Astrocyte (in vitro differentiated cells and primary cell): ENCODE measurements at places on chromosomes 6 and 20. TPM values are rescaled to one million over a fixed set of nuclear protein-coding genes. Genes with fewer than 3 reads are reported as not detected.

The BANF2 gene
- total RNA-seq, result not detected in 2 replicates

- no peaks in the 10 kb centered on the region for H3K4me1 ChIP-seq
- H3K27me3 ChIP-seq, result no peaks in the 10 kb centered on the region
- H3K27ac ChIP-seq, result no peak overlapping the region
- no peak overlapping the region for H3K4me3 ChIP-seq
Measured at GRCh38 chr20:54086507-54087039, 16.2 kb upstream of the BCAS1 start.

DNA sequence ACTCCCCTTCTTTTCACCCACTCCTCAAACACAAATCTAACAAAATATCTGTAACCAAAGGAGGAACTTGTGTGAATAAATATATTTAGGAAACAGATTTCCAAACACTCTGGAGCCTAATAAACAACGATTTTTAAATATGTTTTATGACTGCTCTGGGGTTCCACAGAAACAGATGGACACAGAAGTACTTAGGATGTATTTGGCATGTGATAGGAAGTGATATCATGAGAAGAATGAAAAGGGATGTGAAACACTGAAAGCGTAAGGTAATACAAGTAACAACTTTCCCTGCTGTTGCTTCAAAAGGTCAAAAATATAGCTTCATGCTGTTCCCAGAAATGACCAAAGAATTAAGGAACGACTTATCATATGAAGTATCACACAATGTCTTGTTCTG, 26.1 kb upstream of the ENPP1 start:
- no peak overlapping the region for H3K4me3 ChIP-seq
- no peaks in the 10 kb centered on the region for H3K27me3 ChIP-seq
- no peaks in the 10 kb centered on the region for H3K4me1 ChIP-seq
- H3K36me3 ChIP-seq, result no peaks in the 10 kb centered on the region

DNA sequence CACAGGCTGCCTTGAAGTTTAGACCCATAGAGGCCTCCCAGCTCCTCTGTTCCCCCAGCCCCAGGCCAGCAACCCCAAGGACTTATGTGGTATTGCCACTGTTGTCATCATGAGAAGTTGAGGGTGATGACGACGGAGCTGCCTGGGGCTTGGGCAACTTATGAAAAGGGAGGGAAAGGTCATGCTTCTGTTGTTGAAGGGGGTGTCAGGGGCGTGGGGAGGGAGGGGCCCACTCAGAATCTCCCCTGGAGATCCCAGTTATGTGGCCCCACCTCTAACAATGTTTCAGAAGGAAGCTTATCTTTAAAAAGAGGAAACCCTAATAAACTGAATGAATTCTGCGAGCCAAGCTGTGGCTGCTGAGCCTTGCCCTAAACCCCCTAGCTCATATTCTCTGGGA, 4.2 kb downstream of the ADTRP start:
- no peaks in the 10 kb centered on the region for H3K36me3 ChIP-seq
- H3K27me3 ChIP-seq, result no peaks in the 10 kb centered on the region
- peaks cover 35% of the 10 kb centered on the region for H3K4me1 ChIP-seq
- H3K27ac ChIP-seq, result no peak overlapping the region

DNA sequence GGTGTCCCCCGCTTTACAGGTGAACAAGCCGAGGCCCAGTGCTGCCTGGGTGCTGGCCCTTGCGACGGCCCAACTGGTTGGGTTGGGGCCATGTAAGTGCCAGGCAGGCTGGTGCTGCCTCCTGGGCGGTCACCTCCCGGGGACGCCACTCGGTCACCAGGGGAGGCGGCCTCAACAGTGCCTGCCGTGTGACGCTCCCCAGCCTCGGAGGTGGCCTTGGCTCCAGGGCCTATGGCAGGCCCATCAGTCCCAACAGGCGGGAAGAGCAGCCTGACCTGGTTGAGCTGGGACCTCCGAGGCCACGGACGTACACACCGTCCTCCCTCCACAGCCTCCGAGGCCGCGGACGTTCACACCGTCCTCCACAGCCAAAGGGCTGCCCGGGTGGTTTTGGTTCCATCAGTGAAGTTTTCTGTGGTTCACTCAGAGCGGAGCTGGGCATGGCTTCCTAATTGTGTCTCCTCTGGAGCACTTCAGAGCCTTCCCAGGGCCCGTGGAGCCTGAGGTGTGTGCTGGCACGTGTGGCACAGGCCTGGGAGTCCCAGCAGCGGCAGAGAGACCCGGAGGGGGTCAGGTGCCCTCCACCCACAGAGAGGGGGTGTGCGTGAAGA, 19.3 kb upstream of the SLCO4A1 start:
- no peak overlapping the region for H3K4me3 ChIP-seq
- H3K4me1 ChIP-seq, result peaks cover 23% of the 10 kb centered on the region
- H3K27me3 ChIP-seq, result peaks cover 2% of the 10 kb centered on the region
- DNase-seq, result no peak
- H3K27ac ChIP-seq, result no peak overlapping the region

DNA sequence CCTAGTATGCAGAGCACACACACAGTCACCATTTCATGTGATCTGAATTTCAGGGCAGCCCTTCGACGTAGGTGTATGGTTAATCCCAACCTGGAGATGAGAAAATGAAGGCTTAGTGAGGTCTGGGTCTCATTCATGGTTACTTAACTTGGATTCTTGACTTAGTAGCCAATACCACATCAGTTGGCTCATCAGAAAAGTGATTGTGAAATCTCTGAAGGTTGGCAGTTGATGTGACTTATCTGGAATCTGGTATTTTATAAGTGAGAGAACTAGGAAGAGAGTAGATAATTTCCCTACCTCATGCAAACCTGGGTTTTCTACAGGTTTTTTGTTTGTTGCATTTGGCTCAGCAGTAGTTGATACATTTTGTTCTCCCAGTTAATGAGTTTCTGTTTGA, 123.7 kb downstream of the CCDC170 start:
- no peaks in the 10 kb centered on the region for H3K27me3 ChIP-seq
- no peak for DNase-seq
- H3K27ac ChIP-seq, result no peak overlapping the region
- no peak overlapping the region for H3K4me3 ChIP-seq
- no peaks in the 10 kb centered on the region for H3K36me3 ChIP-seq
- H3K4me1 ChIP-seq, result no peaks in the 10 kb centered on the region

DNA sequence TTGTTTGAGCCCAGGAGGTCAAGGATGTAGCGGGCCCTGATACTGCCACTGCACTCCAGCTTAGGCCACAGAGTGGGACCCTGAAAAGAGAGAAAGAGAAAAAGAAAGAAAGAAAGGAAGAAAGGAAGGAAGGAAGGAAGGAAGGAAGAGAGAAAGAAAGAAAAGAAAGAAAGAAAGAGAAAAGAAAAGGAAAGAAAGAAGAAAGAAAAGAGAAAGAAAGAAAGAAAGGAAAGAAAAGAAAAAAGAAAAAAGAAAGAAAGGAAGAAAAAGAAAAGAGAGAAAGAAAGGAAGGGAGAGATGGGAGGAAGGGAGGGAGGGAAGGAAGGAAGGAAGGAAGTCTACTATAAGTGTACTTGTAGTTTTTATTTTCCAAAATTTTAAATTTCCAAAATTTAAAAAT, 42.2 kb upstream of the AKAP12 start:
- DNase-seq, result no peak
- no peaks in the 10 kb centered on the region for H3K27me3 ChIP-seq
- no peak overlapping the region for H3K4me3 ChIP-seq

- no peak overlapping the region for H3K4me3 ChIP-seq
- H3K27me3 ChIP-seq, result no peaks in the 10 kb centered on the region
- no peak for DNase-seq
- H3K4me1 ChIP-seq, result no peaks in the 10 kb centered on the region
- H3K27ac ChIP-seq, result no peak overlapping the region
Measured at GRCh38 chr6:170040115-170040500, 250.8 kb downstream of the DLL1 start.

The WFDC13 gene
- total RNA-seq, result not detected in 2 replicates

DNA sequence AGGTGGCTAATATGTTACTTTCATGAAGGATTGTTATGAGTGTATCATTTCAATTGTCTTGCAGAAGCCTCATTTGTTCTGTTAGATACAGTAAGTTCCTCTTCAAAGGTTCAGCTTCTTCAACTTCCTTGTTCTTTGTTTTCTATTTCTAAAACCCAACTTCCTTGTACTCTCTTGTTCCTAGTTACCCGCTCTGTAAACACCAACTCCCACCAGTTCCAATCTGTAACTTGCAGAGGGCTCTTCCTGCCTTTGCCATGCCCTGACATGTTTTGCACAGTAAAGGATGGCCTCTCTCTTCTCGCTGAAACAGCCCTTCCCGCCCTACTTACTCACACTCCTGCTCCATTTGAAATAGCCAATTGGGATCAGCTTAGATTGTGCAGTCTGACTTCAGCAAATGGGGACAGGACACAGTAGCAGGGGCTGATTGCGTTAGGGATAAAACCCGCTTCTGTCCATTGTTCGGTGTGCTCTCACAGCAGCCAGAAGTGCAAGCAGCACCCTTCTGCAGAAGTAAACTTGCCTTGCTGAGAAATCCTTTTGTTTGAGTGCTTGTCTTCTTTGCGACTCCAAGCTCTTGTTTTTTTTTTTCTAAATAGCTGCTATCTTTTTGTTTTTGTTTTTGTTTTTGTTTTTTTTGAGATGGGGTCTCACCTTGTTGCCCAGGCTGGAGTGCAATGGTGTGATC, 45.9 kb upstream of the POU5F1 start:
- DNase-seq, result no peak
- no peaks in the 10 kb centered on the region for H3K4me1 ChIP-seq
- no peak overlapping the region for H3K27ac ChIP-seq
- peaks cover 5% of the 10 kb centered on the region for H3K27me3 ChIP-seq

- H3K4me3 ChIP-seq, result no peak overlapping the region
- H3K4me1 ChIP-seq, result no peaks in the 10 kb centered on the region
- no peak for DNase-seq
- no peaks in the 10 kb centered on the region for H3K27me3 ChIP-seq
- no peaks in the 10 kb centered on the region for H3K36me3 ChIP-seq
- H3K27ac ChIP-seq, result no peak overlapping the region
Measured at GRCh38 chr6:75791881-75792280, 42.8 kb downstream of the MYO6 start.

- peak overlapping the region; percentile 34 for H3K27ac ChIP-seq
- DNase-seq, result peak; percentile 95
Measured at GRCh38 chr6:2237001-2237400, 8.4 kb downstream of the GMDS start.

DNA sequence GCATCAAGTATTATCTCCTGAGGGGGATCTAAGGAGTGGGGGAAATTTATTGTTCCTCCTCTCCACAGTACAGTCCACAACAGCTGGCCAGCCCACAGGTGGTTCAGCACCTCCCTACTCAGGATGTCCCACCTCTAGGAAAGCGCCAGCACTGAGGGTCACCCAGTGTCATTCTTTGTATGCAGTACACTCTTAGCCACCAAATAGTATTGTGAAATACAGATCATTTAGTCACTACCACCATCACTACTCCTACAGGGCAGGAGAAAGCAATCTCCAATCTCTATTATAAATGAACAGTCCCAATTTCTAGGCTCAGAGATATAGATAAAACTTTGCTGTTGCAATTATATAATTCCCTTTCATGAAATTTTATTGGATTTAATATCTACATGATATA, 6.3 kb upstream of the ZNF76 start:
- H3K27ac ChIP-seq, result no peak overlapping the region
- H3K4me3 ChIP-seq, result no peak overlapping the region
- peaks cover 7% of the 10 kb centered on the region for H3K36me3 ChIP-seq
- peaks cover 2% of the 10 kb centered on the region for H3K4me1 ChIP-seq

The SOBP gene
- 4.7 and 7.6 TPM in 2 replicates for total RNA-seq

The CLPSL2 gene
- not detected in 2 replicates for total RNA-seq

DNA sequence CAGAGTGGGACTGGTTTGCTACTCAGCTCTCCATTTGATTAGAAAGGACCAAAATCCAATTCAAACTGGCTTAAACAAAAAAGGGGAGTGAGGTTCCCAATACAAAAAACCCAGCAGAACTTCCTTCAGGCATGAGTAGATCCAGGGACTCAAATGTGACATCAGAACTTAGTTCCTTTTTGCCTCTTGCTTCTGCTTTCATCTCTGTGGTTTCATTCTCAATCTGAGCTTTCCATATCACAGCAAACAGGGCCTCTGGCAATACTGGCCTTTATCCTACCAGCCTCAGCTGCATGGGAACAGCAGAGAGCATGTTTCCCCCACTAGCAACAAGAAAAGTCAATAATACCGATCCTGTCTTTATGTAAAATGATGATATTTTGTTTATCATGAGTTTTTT, 28.6 kb upstream of the PRELID3B start:
- H3K4me3 ChIP-seq, result no peak overlapping the region
- H3K27ac ChIP-seq, result no peak overlapping the region
- no peaks in the 10 kb centered on the region for H3K4me1 ChIP-seq
- peaks cover 26% of the 10 kb centered on the region for H3K27me3 ChIP-seq
- no peaks in the 10 kb centered on the region for H3K36me3 ChIP-seq

DNA sequence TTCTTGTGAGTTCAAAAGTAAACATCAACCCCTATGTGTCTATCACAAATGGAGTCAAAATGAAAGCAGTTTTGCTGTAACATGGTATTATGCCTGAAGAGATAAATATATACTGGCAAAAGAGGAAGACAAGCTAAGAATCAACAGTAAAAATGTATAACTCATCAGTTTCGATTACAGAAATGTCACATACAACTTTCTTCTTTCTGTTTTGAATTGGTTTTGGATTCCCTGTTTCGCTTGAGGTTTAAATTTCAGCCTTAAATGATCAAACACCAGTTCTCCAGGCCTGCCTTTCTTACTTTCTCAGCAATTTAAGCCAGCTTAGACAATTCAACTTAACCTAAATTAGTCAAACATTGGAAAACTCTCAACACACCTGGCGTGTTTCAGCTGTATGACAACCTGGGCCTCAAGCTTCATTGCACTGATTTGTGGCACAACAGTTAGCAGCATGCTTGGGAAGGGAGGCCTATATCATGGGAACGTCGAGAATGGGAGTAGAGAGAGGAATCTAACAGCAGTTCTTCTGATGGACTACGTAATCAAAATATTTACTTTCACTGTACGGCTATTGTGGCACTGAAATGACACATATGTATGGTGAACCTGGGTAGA, 51.9 kb upstream of the MARCKS start:
- H3K36me3 ChIP-seq, result no peaks in the 10 kb centered on the region
- no peaks in the 10 kb centered on the region for H3K4me1 ChIP-seq
- H3K4me3 ChIP-seq, result no peak overlapping the region

DNA sequence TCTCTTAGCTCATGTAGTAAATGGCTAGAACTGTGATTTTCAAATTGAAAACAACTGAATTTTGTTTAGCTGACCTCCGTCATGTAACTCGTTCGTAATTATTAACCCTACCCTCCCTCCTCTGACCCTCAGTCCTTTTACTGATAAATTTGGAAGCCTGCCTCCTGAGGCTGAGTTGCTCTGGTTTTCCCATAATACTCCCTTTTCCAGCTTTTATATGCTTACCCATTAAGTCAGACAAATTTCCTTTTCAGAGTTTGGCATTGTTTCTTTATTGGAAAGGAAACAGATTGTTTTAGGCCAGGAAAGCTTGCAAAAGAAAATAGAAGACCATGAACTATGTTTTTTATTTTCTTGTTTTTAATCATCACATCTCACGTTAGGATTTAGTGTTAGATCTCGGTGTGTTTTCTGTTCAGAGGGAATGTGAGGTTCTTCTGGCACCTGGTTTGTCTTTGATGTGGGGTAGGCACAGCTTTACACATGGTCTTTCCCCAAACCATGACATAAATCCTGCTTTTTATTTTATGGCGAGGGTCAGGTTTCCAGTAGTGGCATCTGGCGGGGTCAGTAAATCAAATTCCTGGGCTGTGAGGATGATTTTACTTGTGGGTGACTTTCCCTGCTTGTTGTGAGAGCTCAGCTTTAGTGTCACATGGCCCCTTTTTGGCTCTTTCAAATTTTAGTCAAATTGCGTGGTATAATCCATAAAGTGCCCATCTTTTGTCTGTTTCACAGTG, 24.5 kb downstream of the PLCB4 start:
- DNase-seq, result no peak
- no peak overlapping the region for H3K27ac ChIP-seq
- H3K4me1 ChIP-seq, result no peaks in the 10 kb centered on the region

- no peak for DNase-seq
- H3K27ac ChIP-seq, result no peak overlapping the region
- peaks cover 9% of the 10 kb centered on the region for H3K4me1 ChIP-seq
- no peaks in the 10 kb centered on the region for H3K36me3 ChIP-seq
- H3K4me3 ChIP-seq, result no peak overlapping the region
Measured at GRCh38 chr6:14500809-14501208, 383.2 kb downstream of the CD83 start.

The PSORS1C1 gene
- total RNA-seq, result 8.8 and 9.2 TPM in 2 replicates
